ENCODE measurements at places on chromosomes 13 and 19.

DNA sequence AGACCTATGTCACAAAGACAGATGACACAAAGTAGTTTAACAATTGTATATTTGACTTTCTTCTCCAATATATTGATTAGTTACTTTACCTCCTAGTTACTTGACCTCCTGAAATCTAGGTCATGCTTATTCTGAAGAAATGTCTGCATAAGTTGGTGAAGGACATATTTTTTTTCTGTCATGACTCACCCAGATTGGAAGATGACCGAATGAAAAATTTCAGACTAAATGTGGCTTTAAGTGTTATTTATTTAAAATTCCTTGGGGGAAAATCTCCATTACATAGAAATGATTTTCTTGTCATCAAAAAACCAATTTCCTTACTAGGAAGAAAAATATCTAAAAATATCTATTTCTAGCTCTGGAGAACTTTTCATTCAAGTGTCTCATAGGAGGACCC lies 217.1 kb downstream of the POSTN start:
- DNase-seq, result no peak

GRCh38 chr19:8404391-8405151 lies 8.5 kb upstream of the MARCHF2 start:
- no peak for DNase-seq

GRCh38 chr13:29222458-29222857 lies 373.0 kb downstream of the SLC7A1 start:
- no peak for DNase-seq

- DNase-seq, result no peak
These were observed 280.0 kb downstream of the SHISA2 start for GRCh38 chr13:25771641-25772478.

Measured in left ventricle myocardium superior (tissue), 1 donor.